HFFc6 (cell line): ENCODE measurements at places on chromosomes 5 and 9.

GRCh38 chr5:81835814-81836367, 85.0 kb upstream of the SSBP2 start:
- no peak for DNase-seq

DNA sequence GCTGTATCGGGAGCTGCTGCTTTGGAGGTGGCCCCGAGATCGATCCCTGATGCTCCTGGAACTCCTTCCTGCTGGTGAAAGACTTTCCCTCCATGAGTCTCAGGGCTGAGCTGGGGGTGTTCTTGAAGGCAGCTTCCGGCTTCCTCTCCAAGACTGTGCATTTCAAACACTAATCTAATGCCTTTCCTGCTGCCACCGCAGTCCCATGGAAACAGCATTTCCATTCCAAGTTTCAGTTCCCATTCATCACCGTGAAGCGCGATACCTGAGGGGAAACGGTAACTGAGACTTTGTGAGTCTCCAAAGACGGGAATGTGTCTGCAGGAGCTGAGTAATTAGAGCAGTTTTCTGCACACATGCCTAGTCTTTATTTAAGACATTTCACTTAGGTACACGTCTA, 230.1 kb downstream of the PAX5 start:
- no peak for DNase-seq

GRCh38 chr9:117523531-117524153, 108.8 kb upstream of the ASTN2 start:
- no peak for DNase-seq

- no peak for DNase-seq
These were observed 393.5 kb downstream of the DMAC1 start for GRCh38 chr9:7405924-7406604.

DNA sequence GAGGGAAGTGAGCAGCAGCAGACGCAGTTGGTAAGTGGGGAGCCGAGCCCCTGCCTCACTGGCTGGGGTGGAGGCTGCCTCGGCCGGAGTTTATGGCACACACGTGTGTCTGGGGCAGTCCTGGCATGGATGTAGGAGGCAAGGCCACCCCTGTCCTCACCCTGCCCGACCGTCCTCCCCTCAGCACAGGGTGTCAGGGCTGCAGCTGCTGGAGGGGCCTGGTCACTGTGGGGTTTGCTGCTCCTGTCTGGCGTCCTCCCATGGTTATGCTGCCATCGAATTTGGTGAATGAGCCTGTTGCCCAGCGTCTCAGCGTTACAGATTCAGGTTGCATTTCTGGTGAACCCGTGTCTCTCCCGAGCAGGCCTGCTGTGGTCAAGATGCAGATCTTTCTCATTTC, 32.4 kb downstream of the CEP72 start:
- DNase-seq = no peak

DNA sequence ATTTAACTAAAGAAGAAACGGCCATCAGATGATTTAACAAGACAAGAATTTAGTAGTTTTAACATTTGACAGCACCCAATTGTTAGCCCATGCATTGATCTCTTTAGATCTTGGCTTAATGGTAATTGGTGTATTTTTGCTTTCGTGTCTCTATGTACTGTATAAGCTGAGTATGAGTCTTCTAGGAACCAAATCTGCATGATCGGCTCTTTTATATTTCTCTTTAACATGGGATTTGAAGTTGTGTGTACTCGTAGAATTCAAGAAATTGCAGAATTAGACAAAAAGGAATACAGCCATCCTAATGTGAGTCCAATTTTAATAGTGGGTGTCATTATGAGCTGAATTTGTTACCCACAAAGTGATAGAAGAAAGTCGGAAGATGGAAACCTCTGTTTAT, 438.9 kb upstream of the WWC1 start:
- no peak for DNase-seq

DNA sequence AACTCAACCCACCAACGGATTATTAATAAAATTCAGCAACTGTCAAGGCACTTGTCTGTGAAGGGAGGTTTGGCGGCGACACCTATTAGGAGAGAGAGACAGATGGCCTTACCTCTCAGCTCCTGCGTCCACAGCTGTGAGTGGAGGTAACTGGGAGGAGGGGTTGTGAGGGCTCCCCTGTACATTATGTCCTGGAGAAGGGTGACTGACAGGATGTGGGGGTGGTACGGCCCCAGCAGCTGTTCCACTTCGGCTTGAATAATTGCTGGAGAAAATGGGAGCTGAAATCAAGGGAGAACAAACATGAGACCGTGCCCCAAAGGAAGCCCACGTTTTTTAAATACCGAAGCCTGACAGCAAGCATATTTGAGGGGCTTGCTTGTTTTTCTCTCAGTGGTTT, 353.5 kb upstream of the RFX3 start:
- DNase-seq = no peak

DNA sequence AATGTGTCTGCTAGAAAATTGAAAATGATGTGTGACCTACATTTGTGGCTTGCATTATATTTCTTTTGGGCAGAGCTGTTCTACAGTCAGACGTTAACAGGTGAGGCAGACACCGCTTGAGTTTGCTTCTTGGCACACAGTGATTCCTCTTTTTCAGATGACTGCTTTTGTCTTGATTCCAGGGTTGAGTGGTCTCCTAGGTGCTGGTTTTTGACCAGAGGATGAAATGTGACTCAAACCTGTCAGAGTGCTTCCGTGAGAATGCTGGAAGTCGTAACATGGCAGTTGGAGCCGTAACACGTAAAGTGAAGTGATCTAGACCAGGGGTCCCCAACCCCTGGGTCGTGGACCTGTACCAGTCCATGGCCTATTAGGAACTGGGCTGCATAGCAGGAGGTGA, 28.3 kb upstream of the NDFIP1 start:
- DNase-seq = no peak

DNA sequence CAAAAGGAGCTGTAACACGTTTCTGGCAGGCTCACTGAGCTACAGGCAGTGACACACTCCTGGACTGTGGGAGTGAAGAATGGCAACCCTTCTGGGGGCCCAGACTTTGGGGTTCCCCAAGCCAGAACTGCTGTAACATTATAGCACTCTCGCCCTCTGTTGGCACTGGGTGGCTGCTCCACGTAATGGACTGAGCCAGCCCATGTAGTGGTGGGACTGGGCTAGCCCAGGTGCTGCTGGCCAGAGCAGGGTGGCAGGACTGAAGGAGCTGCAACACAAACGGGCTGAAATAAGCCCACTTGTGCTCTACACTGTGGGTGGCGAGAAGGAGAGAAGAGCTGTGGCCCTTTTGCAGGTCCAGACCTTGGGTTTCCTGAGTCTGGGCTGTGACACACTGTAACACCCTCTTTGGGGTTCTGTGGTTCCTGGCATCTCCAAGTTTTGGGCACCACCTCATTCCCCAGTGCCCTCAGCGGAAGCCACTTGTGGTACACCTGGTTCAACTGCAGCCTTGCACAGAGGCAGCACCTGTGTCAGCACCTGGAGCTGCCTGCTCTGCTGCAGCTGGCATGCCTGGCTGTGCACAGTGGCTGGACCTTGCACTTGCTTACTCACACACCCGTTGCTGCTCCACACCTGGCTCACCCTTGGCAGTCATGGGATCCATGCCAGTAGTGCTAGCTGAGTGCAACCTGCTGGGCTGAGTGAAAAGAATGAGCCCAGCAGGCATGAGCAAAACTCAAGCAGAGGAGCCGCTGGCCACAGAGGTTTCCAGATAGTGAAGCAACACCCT, 95.0 kb upstream of the PRR16 start:
- no peak for DNase-seq

- no peak for DNase-seq
These were observed 42.3 kb downstream of the DUSP1 start for GRCh38 chr5:172728481-172729241.

- no peak for DNase-seq
These were observed 230.8 kb downstream of the AGTPBP1 start for GRCh38 chr9:85510830-85511504.

DNA sequence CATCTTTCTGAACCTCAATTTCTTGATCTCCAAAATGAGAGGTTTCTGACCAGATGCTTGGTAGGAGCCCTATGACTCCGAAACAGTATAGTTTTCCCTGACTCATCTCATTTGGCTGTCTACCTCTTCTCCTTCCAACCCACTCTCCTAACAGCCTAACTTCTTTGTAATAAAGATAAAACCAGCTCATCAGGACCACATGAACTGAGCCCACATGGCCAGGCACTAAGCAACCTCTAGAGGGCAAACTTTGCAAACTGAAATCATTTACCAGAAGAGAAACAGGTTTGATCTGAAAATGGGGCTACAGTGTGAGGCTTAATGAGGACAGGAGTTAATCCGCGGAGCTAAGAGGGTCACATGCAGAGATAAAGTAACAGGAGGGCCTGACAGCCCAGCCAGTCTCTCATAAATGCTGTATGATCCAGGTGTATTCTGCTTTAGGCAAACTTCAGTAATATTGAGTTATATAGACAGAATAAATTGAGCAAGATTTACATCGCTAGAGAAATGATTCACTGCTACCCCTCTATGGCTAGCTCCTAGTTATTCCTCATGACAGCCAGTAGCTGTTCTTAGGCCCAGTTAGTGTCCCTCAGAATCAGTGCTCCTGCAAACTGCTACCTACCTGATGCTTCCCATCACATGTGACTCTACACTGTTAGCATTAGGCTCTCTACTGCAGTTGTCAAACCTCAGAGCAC, 64.6 kb downstream of the ABCA1 start:
- peak; percentile 82 for DNase-seq

DNA sequence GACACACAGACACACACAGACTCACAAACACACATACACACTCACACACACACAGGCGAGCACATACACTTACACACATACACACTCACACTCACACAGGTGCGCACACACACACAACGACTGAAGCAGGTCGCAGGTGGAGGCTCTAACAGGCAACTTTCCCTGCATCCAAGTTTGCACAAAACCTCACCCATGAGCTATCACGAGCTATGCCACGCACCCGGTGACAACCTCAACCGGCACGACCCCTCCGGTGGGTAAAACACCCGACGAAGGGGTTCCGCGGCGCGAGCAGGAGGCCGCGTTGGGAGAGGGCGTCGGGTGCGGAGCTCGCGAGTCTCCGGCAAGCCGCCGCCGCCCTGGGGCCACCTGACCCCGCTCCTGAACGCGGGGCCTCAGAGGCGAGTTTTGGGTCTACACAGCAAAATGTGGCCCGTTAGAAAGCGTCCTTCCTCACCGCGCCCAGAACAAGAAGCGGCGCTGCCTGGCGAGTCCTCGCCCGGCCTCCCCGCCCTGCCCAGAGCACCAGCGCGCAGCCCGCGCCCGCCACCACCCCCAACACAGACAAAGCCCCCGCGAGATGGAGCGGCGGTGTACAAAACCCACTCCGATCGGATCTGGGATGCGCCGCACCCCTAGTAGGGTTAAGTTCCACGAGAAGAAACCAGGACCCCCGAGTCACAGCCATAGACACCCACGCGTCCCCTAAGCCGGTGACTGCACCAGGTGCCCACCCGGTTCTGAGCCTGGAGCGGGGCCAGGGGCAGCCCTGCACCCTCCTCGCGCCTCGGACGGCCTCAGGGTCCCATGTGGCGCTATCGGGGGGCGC, 665 bp downstream of the SLC6A3 start:
- no peak for DNase-seq

DNA sequence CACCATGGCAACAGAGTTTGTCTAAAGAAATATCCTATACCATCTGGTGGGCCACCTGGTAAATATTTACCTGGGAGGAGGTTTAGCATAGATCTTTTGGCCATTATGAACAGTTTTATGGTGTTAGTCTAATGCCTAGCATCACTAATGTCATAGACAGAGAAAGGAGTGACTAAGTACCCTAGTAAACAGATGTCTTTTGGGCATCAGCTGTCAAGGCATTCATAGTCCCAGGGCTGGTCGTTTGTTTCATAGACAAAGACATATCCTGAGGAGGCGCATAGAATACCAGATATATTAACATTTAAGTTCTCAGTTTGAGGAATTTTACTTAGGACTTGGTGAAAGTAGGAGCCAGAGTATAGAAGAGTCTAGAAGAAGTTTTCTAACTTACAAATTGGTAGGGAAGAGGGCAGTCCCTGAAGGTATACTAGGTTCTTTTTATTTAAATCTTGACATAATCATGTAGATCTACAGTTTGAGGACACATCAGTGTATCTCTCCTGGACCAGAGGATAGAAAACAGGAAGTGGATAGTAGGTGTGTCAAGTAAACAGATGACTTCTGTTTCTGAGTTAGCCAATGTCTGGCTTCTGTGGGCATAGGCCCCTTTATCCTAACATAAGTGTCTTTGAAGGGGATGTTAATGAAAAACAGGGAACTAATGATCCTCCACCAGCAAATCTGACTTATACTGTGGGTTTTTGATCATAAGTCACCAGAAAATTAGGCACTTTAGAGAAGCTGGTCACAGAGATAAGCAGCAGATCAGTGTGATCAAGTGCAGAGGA, 105.0 kb upstream of the PRSS3 start:
- no peak for DNase-seq

- peak; percentile 72 for DNase-seq
These were observed 82.8 kb downstream of the DAP start for GRCh38 chr5:10678244-10678643.

- DNase-seq = no peak
These were observed 572.9 kb upstream of the CDH6 start for GRCh38 chr5:30620481-30621085.

DNA sequence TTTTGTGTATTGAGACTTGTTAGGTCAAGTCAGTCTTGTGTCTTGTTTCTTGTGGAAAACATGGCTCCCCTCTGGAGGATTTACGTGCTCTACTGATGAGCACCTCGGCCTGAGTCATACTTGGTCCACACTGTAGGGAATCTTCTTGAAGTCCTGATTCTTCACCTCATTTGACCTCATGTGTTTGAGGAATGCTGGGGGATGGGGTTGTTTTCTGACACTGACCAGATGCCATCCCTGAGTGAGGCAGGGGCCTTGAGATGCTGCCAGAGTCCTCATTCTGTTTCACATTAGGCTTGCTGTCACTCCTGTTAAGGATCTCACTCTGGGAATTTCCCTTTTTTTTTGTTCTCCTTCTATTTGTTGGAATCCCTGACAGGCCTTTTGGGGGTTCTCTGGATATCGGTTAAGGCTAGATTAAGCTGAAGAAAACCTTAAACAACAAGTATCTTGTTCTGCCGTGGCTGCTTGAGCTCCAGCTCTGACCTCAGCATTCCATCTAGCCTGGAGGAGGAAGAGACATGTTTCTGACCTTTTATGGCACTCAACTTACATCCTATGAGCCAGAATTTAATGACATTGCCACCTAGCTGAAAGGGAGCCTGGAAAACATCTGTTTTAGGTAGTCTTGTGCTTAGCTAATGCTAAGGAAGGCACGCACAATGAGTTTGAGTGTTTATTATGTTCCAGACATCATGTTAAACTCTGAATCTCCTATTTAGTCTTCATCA, 20.6 kb downstream of the TCOF1 start:
- peak; percentile 93 for DNase-seq

GRCh38 chr9:98989036-98990000, 45.6 kb downstream of the COL15A1 start:
- peak; percentile 98 for DNase-seq

GRCh38 chr9:8156346-8156745, 356.8 kb upstream of the DMAC1 start:
- no peak for DNase-seq
